ENCODE measurements at places on chromosomes 6 and 20. TPM values are rescaled to one million over a fixed set of nuclear protein-coding genes. Genes with fewer than 3 reads are reported as not detected.

The BTN1A1 gene
- total RNA-seq = not detected

The DEFB119 gene
- total RNA-seq = not detected

The NR2E1 gene
- total RNA-seq = not detected

The MLN gene
- total RNA-seq = not detected

The DEFB132 gene
- not detected for total RNA-seq

The TRDN gene
- not detected for total RNA-seq

The HSF2 gene
- 25.7 TPM for total RNA-seq

The HLA-DQA1 gene
- not detected for total RNA-seq

The CRISP3 gene
- total RNA-seq = not detected

The NKX2-4 gene
- total RNA-seq = not detected

The BRPF3 gene
- 6.8 TPM for total RNA-seq

The SEL1L2 gene
- total RNA-seq = not detected

The PARD6B gene
- total RNA-seq = 0.15 TPM

The CFB gene
- 1.3 TPM for total RNA-seq

The SAPCD1 gene
- total RNA-seq = not detected

The CNKSR3 gene
- total RNA-seq = 2.9 TPM

The IL20RA gene
- total RNA-seq = not detected

The PXDC1 gene
- total RNA-seq = 72.9 TPM

The HUS1B gene
- 0.65 TPM for total RNA-seq

The NNAT gene
- total RNA-seq = under 0.01 TPM

The ZC3H12D gene
- not detected for total RNA-seq

Data from epithelial cell of umbilical artery (primary cell).